ENCODE measurements at places on chromosomes 11 and 22.

DNA sequence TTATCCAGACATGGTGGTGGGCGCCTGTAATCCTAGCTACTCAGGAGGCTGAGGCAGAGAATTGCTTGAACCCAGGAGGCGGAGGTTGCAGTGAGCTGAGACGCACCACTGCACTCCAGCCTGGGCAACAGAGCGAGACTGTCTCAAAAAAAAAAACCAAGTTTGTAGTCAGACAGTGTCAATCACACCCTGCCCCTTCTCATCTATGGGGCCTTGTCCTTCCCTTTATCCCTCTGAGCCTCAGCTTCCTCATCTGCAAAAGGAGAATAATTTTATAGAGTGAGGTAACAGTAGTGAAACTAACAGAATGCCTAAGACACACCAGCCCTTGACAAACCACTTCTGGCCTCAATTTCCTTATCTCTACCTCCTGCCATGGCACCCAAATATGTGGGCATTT, 10.7 kb downstream of the BCL9L start:
- DNase-seq, result no peak

DNA sequence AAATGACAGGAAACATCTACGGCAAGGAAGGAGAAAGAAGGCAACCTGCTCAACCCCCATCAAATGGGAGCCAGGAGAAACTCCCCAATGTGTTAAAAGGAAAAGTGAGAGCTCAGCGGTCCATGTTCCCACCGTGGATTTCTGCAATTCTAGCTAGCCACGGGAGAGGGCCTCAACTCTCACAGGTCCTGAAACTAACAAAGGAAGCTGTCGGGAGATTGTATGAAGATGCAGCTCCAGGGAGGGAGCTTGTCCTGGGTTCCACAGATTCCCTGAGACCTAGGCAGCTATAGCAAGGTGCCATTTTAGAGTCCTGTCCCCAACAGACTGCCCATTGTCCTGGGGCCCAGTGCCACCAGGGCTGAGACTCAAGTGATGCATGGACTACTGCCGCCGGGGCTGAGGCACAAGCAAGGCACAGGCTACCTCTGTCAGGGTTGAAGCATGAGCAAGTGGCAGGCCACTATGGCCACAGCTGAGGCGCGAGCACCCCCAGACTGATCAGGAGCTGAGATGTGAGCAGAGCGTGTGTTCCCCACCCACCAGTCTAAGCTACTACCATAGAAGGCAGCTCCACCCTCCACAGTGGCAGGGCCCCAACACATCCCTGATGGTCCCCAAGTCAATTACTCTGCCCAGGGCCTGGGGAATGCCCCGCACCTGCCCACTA, 31.3 kb downstream of the RSF1 start:
- DNase-seq, result no peak

DNA sequence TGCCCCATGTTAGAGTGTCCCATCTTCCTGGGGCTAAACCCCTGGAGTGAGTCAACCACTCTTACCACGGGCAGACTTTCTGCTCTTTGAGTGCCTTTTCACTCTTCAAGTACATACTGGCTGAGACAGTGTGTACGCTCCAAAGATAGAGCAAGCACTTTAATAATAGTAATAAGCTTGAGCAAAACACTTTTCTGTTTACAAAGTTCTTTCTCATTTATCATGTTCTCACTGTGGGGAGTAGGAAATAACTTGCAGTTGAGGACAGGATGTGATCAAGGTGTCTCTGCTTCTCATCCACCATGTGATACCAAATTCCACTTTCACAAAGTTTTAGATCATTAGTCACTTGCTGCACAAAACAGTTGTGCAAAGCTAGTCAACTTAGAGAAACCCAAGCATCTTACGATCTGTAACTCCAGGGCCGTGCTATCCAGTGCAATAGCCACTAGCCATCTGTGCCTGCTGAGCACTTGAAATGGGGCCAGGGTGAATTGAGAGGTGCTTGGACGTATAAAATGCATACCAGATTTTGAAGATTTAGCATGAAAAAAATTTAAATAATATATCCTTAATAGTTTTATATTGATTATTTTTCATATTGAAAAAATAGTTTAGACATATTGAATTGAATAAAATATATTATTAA, 135.3 kb downstream of the KIF18A start:
- DNase-seq, result no peak

- no peak for DNase-seq
These were observed 54.9 kb upstream of the HMGXB4 start for GRCh38 chr22:35202376-35202775.

GRCh38 chr11:116787436-116787785, 412 bp downstream of the ZPR1 start:
- DNase-seq, result no peak
